ENCODE measurements at places on chromosomes 6 and 20.

- no peak for DNase-seq
Measured at GRCh38 chr20:44703183-44703925, 11.8 kb upstream of the CCN5 start.

DNA sequence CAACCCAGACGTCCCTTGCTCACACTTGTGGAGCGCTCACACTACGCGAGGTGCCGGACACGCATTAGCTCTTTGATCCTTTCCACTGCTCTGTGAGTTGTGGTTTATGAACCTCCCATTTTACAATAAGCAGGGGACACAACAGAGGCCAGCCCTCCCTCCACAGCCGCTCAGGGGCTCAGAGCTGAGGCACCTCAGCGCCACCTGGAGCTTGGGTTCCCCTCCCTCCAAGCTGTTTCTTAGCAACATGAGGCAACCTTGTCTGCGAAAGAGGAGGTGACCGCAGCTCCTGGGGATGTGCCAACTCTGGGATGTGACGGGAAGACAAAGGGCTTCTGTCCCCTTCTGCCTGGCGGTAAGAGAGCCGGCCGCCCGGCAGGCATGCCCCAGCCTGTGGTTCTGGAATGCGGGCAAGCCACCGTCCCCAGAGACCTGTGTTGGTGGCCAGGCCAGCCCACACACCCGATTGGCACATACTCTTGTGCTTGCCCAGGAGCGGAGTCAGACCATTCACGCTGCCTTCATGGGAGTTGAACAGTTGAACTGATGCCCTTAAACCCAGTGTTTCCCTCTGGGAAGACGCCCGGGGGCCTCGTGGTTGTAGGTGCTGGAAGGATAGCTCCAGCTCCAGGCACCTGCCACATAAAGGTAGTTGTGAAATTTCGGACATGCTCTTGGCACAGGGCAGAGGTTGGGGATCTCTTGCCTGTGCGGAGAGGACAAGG is 44.5 kb downstream of the RBM38 start:
- DNase-seq = peak; percentile 96

GRCh38 chr20:23147964-23148730 is 62.0 kb upstream of the CD93 start:
- DNase-seq = no peak

DNA sequence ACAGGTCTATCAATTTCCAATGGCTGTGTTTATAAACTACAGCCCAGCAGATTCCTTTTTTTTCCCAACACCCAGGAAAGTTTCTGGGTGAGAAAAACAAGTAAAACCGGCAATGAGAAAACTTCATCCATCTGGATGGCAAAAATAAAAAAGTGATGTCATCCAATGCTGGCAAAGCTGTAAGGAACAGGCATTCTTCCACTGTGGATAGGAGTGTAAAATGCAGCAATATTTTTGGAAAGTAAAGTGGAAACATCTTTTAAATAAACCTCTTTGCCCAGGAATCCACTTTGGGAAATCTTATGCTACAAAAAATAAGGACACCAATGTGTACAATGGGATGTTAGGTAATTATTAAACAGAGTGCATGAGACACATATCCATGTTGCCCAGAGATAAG is 102.1 kb upstream of the NT5E start:
- DNase-seq = no peak

GRCh38 chr6:123966618-123967017 is 163.0 kb downstream of the NKAIN2 start:
- DNase-seq = no peak

DNA sequence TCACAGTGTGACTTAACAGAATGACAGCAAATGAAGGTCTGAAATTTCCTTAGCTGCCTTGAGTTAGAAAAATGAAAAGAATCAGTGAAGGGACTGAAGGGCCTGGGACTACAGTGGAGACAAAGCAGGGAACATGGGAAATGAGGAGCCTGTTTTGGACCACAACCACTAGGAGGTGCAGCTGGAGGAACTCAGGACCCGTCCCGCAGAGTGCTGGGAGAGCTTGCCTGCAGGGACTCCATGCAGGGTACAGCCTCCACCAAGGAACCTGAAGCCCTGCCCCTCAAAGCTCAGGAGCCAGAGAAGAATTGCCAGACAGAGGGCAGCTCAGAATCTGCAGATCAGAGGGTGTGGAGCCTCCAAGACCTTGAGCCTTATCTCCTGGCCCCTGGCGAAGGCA is 50.7 kb downstream of the LRFN2 start:
- DNase-seq = no peak

GRCh38 chr6:73642530-73642929 is 11.3 kb downstream of the SLC17A5 start:
- no peak for DNase-seq

GRCh38 chr6:166424431-166424830 is 41.7 kb upstream of the MPC1 start:
- DNase-seq = no peak

DNA sequence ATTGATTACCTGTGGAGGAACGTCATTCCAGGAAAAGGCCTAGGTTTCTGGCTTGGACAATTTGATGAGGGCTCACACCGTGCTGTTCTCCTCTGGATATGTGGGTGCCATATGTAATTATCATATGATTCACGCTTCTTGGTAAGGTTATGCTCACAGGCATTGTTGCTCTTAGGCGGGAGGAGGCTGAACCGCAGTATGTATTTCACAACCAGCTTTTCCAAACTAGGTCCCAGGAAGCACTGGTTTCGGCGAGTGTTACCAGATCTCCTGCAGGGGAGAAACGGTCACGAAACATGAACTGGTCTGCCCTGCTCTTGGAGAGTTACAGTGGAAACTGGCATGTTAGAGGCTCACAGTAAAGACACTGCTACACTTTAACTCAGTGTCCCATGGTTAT is 793 bp upstream of the FAM50B start:
- no peak for DNase-seq

DNA sequence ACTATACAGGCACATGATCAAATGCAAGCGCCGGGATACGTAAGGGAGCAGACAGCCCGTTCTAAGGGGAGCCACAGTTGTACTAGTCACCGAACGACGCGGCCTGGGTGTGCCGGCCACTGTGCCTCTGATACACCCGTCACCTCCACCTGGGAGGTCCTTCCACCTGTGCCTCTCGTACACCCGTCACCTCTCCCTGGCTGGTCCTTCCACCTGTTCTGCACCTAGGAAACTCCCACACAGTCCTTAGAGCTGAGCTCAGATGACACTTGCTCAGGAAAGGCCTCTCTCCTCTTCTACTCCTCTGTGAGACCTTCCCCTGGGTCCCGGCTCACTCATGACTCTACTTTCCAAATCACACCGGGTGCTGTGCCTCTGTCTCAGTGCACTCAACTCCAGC is 245.0 kb downstream of the TTLL2 start:
- DNase-seq = no peak

DNA sequence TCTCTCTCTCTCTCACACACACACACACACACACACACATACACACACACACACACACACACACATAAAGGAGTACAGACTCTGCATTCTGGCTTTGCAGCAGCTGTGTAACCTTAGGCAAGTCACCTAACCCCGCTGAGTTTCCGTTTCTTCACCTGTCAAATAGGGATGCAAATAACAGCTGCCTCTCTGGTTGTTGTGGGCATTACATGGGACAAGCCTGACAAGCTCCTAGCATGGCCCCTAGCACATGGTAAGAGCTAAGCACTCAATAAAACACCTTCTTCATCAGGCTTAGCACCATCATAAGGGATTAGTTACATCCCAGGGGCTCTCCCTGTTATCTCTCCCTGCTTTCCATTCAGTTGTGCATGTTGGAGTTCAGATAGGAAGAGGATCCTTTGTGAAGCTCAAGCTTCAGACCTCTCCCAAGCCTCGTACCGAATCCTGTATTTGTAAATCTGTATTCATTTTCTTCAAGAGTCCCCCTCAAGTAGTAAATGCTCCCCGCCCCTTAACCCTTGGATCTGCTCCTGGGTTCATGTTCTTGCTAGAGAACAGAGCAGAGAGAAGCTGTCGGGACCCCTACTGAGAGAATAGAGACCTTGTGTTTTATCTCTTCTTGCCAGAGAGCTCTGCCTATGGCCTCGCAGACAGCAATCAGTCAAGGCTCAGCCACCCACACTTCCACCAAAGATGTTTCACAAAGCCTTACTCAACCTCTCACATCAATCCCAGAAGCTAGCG is 2.2 kb downstream of the SLC13A3 start:
- DNase-seq = no peak

DNA sequence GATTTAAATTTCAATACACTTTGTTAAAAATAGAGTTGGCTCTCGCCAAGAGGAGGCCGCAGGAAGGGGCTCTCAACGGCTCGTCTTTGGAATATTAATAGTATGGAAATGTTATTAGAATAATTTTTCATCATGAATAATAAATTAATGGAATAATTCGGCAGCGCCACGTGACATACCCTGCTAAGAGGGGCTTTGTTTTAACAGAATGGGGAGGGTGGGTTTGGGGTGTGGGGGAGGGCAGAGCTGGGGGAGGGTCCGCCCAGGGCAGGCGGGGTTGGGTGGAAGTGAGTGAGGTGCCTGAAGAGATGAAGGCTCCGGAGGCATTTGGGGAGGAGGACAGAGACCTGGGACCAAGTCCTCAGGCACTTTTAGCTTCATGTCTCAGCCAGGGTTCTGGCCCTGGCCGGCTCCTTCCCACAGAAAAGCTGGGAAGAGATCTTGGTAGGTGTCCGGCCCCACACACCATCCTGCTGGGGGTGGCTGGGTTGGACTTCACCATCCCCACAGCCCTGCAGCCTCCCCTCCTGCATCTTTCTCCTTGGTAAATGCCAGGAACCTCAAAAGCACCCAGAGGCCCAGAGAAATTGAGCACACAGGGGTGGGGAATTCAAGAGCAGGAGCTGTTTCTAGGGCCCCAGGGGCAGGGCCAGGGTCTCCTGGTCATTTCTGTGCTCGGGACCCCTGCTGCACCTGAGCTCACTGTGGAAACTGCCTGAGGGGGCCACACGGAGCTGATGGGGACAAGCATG is 93.6 kb upstream of the BHLHE23 start:
- no peak for DNase-seq

- no peak for DNase-seq
Measured at GRCh38 chr20:40255365-40255764, 433.7 kb downstream of the MAFB start.

DNA sequence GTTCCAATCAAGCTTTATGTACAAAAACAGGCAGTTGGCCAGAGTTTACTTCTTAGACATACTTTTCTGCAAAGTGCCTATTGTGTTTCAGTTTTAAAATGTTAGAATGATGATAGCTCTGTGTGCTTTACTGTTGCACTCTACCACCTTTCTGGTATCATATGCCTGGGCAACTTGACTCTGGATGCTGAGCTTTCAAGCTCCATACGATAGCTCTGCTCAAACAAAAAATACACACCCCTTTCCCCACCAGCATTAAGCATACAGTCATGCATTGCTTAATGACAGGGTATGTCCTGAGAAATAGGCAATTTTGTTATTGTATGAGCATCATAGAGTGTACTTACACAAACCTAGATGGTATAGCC is 123.1 kb downstream of the RCAN2 start:
- peak; percentile 7 for DNase-seq

DNA sequence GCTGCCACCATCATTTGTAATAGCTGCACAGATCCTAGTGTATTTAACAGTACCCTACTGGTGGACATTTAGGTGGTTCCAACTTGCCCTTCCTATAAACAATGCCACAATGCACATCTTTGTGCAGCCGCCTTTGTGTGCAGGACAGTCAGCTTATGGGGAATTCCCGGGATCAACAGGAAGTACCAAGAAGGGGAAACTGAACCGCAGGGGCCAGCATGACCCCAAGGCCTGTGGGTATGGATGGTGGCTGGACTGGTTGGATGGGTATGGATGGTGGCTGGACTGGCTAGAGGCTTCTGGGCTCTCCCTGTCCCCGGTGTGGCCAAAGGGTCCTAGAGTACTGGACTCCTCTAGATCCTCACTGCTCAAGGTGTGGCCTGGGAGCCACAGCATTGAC is 46.7 kb downstream of the CEBPB start:
- DNase-seq = no peak

DNA sequence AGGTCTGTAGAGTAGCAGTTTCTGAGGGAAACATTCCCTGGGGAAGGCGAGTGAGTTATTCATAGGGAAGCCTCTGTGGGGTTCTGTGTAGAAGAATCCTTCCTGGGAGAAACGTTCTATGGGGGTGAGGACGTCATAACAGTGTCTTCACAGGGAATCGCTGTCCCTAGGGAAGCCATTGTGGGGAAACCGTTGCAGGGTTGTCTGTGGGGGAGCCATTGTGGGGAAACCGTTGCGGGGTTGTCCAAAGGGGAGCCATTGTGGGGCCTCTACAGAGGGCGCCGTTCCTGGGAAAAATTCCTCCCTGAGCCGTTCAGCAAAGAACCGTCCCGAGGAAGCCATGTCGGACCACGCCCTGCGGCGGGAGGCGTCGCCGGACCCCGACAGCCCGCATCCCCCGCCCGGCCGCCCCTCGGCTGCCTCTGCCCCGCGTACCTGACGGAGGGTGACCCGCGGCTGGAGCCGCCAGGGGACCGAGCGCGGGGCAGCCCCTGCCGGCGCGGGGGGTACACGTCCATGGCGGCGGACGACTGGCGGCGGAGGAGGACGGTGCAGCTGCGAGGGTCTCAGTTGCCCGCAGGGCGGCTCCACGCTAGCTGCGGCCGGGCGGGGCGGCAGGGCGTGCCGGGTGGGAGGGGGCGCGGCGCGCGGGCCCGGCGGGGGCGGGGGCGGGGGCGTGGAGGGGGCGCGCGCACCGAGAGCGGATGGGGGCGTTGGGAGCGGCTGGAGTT is at the start of gene DNAAF9:
TSS of gene DNAAF9 (minus strand) at position 630 of the 731 bp plus-strand sequence. CDS start at position 518, 112 bp downstream.
- DNase-seq = peak; percentile 30

DNA sequence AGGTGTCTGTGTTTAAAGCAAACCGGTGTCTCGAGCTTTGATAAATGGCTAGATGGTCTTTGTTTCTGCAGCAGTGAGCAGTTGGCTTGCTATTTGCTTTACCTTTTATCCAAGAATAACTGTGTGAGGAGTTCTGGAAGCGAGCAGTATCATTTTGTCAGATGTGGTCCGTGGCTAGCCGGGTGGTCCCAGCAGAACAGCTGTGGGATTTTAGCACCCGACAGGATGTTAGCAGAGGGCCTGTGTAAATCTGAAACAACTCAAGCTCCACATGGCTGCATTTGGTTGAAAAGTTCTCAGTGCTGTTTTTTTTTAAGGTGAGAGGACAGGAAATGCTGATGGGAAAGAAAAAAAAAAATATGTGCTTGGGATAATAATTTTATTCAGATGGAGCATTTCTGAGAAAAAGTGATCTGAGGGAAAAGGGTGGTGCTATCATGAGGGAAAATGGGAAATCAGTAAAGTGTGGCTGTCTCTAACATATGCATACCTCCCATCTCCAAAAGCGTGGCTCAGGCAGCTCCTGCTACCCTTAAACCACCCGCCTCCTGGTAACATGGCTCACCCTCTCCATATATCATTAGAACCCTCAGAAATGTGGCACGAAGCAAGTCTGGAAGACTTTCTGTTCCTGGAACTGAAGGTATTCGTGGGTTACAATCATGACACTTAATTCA is 215.4 kb downstream of the TSHZ2 start:
- DNase-seq = no peak

DNA sequence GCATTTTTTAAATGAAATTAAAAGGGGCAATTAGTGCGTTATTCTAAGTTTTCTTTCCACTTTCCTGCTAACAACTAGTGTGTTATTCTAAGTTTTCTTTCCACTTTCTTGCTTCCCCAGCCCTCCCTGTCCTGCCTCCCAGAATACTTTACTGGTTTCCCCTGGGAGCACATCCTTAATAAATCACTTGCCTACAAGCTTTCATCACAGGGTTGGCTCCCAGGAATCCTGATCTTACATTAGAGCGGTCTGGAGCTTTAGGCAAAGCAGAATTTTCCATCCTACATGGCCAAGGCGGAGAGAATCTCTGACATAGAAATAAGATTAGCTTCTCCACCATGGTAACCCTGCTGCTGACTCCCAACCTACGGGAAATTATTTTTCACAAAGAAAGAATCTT is 150.4 kb downstream of the BFSP1 start:
- DNase-seq = no peak

- peak; percentile 38 for DNase-seq
Measured at GRCh38 chr20:3173610-3174441, 477 bp upstream of the LZTS3 start.
